B cell (primary cell): ENCODE measurements at places on chromosomes 5 and 9. TPM values are rescaled to one million over a fixed set of nuclear protein-coding genes. Genes with fewer than 3 reads are reported as not detected.

GNA14 gene
- not detected in 2 replicates for polyA plus RNA-seq

FYB1 gene
- polyA plus RNA-seq = 1.4 and 4.2 TPM in 2 replicates

SPRY4 gene
- 0.04 and 0.06 TPM in 2 replicates for polyA plus RNA-seq

GFPT2 gene
- polyA plus RNA-seq = 0.03 TPM in 1 of 2 replicates, not detected in the other

ACOT12 gene
- 0.06 TPM in 1 of 2 replicates, not detected in the other for polyA plus RNA-seq

GOLGA2 gene
- 23.2 and 43.6 TPM in 2 replicates for polyA plus RNA-seq

DNAH5 gene
- not detected in 2 replicates for polyA plus RNA-seq

PCDHB8 gene
- not detected in 2 replicates for polyA plus RNA-seq

CEP72 gene
- 7.5 and 7.7 TPM in 2 replicates for polyA plus RNA-seq

BNC2 gene
- 0.01 TPM in 1 of 2 replicates, not detected in the other for polyA plus RNA-seq

RNF145 gene
- polyA plus RNA-seq = 24.5 and 51.9 TPM in 2 replicates

PCDHA9 gene
- not detected in 2 replicates for polyA plus RNA-seq

CCL28 gene
- polyA plus RNA-seq = 18.7 and 21.2 TPM in 2 replicates
